ENCODE measurements at places on chromosomes 16 and 17.
A peak's percentile ranks its signal among the peaks of the same experiment; 100 is the strongest.

GRCh38 chr16:57374067-57374534 is 1.8 kb downstream of the CX3CL1 start:
- DNase-seq: peak; percentile 27

GRCh38 chr16:4324492-4325252 is 8.8 kb downstream of the GLIS2 start:
- no peak for DNase-seq

DNA sequence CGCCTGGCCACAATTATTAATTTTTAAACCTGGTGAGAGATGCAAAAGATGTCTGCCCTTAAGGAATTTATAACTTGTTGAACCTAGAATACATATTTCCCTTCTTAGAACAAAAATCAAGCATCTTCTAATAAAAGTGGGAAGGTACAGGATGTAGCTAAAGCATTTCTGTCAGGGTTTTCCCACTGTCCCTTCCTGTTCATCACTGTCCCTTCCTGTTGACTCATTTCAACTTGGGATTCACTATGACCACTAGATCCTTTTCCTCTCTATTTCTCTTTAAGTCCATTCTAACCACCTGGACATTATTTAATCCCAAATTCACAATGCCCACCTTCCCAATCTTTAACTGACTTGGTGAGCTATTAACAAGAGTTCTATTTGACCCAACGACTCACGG is 33.9 kb upstream of the CDRT4 start:
- DNase-seq: peak; percentile 37

GRCh38 chr16:9054460-9054859 is 37.0 kb upstream of the HAPSTR1 start:
- no peak for DNase-seq

DNA sequence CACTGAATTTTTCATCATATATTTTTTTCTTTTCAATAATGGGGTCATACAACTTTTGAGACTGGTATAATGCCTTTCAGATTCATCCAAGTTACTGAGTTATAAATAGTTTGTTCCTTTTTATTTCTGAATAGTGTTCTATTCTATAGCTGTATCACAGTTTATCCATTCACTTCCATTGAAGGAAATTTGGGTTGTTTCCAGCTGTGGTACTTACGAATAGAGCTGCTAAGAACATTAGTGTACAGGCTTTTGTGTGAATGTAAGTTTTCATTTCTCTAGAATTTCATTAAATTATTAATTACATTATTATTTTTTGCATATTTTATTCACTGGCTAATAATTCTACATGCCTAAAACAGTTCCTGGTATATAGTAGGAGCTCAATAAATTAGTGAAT is 52.9 kb downstream of the SNTB2 start:
- DNase-seq: no peak

DNA sequence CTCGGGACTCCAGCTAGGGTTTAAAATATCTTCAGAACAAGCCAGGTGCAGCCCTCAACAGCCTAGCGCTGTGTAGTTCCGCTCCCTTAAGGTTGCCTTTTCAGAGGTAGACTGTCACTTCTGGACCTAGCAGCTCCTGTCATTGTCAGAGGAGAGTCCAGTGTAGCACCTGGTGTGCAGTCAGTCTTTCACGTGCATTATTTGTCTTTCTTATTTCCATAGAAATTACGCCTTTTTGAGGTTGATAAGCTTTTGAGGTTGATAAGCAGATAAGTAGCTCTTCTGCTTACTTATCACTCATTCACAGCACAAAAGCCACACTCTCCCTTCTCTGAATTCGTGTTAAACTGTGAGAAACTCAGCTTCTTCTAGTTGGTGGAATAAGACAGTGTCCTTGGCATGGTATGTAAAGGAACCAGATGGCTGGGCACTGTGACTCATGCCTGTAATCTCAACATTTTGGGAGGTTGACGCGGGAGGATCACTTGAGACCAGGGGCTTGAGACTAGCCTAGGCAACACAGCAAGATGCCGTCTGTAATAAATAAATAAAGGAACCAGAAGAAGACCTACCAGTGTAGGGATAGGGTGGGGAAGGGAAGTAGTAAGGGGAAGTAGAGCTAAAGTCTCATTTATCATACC is 10.2 kb downstream of the EEF2K start:
- no peak for DNase-seq

DNA sequence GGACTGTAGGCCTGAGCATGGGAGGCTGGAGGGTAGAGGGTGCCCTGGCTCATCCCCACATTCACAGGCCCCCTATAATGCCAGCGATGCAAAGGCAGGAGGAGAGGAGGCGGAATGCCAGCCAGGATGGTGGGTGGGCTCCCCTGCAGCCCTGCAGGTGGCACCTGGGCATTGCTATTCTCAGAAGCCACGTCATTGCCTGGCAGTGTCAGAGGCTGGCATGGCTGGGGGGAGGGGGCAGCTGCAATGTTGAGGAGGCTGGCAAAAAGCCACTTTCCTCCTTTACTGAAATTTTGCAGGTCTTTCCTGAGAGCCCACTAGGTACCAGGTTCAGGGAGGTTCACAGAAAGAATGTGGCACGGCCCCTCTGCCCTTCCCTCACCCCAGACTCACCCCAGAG is 36.2 kb downstream of the RAB11FIP4 start:
- no peak for DNase-seq

DNA sequence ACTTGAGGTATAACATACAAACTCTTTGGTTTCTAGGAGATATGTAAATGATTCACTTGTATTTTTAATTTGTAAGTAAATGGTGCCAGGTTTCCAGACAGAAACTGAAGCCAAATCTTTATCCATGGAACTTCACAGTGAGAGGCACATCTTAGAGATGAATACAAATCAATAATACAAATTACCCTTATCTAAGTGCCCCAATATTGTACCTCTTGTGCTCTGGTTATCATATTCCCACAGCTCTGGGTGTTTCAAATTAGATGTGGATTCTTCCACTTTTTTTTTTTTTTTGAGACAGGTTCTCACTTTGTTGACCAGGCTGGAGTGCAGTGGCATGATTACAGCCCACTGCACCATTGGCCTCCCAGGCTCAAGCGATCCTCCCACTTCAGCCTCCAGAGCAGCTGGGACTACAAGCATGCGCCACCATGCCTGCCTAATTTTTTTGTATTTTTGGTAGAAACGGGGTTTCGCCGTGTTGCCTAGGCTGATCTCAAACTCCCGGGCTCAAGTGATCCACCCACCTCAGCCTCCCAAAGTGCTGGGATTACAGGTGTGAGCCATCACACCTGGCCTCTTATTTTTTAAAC is 38.0 kb upstream of the DHX40 start:
- no peak for DNase-seq

- no peak for DNase-seq
Measured at GRCh38 chr17:68346448-68346847, 55.2 kb downstream of the ARSG start.

DNA sequence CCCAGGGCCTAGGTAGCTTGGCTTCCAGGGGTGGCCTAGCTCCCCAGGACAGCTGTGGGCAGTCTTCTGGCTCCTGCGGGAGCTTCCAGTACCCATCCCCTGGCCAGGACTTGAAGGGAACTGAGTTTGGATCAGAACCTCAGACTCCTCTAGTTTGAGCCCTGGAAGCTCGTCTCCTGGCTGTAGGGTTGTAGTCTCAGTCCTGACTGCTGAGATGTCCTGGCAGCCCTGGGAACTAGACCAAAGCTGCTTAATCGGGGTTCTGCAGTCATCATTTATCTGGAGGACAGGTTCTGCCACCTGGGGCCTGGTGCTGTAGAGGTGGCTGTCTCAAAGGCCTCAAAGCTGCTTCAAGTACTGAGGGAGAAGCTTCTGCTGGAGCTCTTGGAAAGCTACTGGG is 163.7 kb downstream of the WSCD1 start:
- no peak for DNase-seq

- no peak for DNase-seq
Measured at GRCh38 chr17:39599004-39599664, 8.6 kb downstream of the NEUROD2 start.

- no peak for DNase-seq
Measured at GRCh38 chr17:19486351-19487023, 47.2 kb upstream of the SLC47A1 start.

GRCh38 chr16:1037394-1038257 is 34.9 kb upstream of the SSTR5 start:
- DNase-seq: no peak

DNA sequence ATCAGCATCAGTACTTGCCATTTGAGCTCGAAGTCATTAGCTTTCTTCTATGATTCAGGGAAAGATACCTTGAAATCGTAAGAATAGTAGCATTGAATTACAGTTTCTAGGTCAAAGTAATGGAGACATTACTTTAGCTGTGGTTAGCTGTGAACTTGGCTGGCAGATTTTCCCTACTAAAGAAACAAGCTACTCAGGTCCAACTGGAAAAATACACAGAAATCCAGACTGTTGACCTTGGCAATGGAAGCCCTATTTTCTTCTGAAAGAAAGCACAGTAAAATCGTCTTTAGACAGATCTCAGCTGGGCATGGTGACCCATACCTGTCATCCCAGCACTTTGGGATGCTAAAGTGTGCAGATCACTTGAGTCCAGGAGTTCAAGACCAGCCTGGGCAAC is 13.4 kb upstream of the DNAJA2 start:
- DNase-seq: no peak

- DNase-seq: no peak
Measured at GRCh38 chr16:22054847-22055590, 37.3 kb upstream of the VWA3A start.

DNA sequence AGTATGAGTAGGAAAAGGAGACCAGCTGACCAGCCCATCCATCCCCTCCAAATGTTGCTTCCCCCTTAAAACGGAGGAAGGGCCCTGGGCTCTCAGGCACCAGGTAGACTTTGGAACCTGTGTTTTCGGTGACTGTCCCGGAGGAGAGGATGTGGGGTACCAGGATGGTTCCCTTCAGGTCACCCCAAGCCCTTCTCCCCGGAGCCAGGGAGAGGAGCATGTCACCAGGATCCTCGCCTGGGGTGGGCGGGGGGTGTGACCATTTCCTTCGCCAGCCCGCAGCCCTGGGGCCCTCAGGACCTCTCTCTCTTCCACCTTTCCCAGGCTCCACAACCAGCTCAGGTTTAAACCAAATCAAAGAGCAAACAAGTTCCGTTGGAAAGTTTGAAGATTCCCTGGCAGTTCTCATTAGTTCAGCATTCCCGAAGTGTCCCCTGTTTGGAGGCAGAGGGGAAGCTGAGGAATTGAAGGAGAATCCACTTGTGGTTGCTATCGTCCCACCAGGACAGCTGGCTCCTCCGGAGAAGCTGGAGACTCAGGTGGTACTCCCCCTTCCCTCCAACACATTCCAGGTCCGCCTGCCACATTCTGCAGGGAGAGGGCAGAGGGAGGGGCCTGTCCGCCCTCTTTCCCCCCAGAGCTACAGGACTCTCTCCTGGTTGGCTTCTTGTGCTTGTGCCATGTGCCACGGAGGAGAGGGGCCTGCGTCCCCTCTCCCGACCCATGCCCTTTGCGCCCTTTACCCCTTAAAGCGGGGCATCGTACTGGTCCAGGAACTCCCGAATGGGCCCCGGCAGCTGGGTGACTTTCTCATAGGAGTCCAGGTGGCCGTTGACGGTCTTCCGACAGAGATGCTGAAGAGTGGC is 2.0 kb downstream of the SOCS3 start:
- DNase-seq: no peak

DNA sequence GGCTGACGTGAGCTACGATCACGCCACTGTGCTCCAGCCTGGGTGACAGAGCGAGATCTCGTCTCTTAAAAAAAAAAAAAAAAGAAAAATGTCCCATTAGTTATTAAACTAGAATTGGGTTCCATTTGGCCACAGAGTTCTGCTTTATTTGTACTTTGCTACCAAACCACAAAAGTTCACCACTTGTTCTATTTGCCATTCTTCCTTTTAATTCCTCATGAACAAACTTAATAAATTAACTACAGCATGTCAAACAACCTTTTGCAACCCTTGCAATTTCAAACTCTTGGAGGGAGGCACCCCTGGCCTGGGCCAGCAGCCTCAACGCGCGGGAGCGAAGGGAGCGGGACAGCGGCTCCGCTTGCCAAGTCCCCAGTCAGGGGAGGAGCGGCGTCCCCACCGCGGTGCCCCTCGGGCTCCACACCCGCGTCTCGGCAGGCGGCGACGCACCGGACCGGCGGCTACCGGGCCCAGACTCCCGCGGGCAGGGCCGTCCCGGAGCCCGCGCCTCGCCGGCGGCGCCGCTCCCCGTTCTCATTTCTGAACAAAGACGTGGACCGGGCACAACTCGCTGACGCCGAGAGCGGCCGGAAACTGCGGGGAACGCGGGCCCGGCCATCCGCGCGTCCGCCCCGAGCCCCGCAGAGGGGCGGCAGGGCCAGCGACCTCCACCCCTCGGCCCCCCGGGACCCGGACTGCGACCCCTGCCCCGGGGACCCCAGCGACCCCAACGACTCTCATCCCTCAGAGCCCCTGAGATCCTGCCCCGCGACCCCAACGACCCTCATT is 775 bp downstream of the CYTH1 start:
- peak; percentile 32 for DNase-seq

GRCh38 chr16:67535201-67535600 is 6.6 kb downstream of the RIPOR1 start:
- no peak for DNase-seq

DNA sequence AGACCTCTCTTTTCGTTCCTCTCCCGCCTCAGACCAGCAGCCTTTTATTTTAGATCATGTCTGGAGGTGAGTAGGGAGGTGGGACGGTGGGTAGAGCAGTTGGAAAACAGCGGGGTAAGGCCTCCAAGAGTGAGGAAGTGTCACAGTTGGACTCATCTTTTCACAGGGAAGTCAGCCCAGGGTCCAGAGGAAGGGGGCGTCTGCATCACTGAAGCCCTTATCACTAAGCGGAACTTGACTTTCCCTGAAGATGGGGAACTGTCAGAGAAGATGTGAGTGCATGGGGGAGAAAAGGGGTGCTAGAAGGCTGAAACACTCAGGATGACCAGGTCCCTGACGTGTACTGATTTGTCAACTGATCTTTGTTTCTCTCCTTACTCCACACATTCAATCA is 461 bp downstream of the LRRC46 start:
- peak; percentile 22 for DNase-seq

GRCh38 chr17:83187782-83188311 is 108.4 kb downstream of the METRNL start:
- DNase-seq: no peak

GRCh38 chr17:34527136-34527907 is 52.1 kb upstream of the TMEM132E start:
- DNase-seq: no peak

DNA sequence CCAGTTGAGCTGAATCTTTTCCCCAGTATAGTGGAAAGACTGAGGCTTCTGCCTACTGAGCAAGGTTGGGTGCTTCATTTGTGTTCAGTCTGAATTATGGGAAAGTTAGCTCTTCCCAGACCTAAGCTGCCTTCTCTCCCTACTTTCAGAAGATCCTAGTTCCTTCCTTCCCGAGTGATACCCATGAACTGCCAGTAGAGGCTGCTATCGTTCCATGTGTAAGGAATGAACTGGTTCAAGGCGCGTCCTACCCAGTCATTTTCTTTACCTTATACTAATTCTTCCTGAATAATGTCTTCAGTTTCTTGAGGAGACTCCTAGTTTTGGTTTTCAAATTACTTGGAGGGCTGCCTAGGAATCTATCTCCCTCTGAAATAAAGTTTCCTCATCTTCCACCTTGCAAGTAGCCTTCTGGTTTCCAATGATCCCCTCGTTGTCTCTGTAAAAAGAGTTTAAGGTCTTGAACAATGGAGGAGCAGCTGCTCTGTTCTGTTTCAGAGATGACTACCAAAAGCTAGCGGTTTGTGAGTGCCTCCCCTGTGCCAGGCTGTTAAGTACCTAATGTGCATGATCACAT is 934 bp upstream of the AOC2 start:
- peak; percentile 68 for DNase-seq

- DNase-seq: no peak
Measured at GRCh38 chr17:1203967-1204291, 24.1 kb upstream of the ABR start.
